ENCODE measurements at places on chromosomes 5 and 9. TPM values are rescaled to one million over a fixed set of nuclear protein-coding genes. Genes with fewer than 3 reads are reported as not detected.

DNA sequence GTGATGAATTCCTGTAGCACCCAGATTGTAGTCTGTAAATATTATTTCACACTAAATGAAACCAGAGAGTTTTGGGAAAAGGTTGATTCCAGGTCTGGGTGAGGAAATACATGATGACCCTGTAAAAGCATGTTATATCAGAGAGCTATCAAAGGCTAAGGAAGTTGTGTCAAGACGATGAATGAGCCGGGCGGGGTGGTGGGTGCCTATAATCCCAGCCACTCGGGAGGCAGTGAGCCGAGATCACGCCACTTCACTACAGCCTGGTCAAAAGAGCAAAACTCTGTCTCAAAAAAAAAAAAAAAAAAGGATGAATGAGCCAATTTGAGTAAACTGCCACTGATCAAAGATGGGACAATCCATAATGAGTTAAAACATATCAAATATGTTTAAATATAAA is 29.2 kb downstream of the IL6ST start:
- DNase-seq = no peak

DNA sequence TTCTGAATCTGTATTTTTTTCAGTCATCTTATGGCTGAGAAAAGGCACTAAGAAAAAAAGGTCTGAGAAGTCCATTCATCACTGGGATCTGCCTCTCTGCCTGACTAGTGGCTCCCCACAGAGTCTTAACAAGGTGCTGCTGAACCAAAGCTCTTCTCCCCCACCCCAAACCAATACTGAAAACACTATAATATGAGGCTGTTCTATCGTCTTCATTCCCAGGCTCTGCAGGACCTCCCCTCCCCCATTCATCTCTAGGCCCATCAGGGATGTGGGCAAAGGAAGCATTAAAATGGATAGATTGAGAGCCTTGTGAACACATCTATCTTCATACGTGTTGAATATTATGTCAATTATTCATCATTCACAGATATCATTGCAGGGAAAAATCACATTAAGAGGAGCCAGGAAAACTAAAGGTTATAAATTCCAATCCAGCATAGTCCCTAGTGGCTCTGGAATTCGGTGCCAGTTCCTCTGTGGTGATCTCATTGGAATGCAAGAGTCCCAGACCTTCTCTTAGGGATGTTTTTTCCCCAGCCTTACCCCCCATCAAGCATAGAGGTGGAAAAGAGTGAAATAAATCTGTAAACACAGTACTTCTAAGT is 44.3 kb upstream of the GPR151 start:
- no peak for DNase-seq

GRCh38 chr5:172503925-172504700 is 49.8 kb upstream of the SH3PXD2B start:
- no peak for DNase-seq

The ITGA2 gene
- 1.5 TPM for total RNA-seq

DNA sequence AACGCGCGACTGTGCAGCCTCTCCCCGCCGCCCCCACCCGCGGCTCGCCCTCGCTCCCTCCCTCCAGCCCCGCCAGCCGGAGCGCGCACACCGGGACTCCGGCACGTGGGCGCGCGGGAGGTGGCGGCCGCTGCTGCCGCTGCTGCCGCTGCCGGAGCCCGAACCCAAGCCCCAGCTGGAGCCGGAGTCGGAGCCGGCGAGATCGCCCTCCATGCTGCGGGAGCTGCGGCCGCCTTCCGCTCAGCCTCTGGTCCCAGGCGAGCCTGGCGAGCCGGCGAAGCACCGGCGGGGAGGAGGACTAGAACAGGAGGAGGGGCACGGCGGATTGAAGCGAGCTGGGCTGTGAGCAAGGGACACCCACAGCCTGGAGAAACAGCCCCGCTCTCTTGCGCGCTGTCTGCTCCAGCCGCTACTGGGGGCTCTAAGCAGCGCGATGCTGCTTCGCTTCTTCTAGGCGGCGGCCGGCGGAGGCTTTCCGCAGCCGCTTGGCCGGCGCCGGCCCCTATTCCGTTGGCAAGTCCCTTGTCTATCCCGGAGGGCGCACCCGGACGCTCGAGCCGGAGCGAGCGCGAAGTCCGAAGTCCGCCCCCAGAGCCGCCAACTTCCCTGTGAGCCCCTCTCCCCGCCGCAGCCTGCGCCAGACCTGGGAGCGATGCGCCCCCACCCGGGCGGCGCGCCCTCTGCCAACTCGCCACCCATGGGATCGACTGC is 598.7 kb upstream of the SGCD start:
- no peak for DNase-seq

DNA sequence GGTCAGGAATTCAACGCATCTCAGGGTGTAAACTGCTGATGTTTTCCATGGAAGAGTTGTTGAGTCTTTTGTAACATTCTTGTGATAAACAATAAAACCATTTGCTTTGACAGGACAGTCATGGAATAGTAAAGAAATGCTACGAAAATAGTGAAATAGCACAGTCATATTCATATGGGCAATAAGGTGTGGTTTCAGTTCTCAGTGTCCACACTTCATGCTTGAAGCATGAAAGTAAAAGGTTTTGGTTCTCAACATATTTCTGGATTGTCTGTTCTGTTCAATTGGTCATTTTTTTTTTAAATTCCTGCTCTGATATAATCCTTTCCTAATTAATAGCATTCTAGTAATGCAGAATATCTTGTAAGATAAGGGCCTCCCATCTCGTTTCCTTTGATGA is 467.6 kb upstream of the ZNF608 start:
- DNase-seq = no peak

Data from activated T-helper 2 cell treated with anti-CD3 and anti-CD28 coated beads, Interferon-gamma antibody, Interleukin-2, Interleukin-4, amounts not matched to agents 10 μg/mL and 5 μg/mL and 100 μg/mL, durations not matched to agents 14 hours and 24 hours and 36 hours (primary cell).